ENCODE measurements at places on chromosomes 5 and 9.

DNA sequence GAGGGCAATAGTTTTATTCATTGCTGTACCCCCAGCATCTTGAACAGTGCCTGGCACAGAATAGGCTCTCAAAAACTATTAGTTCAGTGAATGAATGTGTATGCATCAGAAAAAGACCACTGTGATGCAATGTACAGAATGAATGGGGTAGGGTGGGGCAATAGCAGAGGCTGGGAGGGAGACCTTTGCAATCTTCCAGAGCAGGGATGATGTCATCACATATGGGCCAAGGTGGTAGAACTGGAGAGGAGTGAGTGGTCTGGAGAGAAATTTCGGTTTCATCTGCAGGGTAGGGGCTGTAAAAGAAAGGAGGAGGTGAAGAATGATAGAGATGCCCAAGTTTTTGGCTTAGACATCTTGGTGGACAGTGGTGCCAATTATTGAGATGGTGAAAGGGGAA, 23.4 kb upstream of the ARAP3 start:
- DNase-seq, result no peak

- no peak for DNase-seq
Measured at GRCh38 chr5:108251350-108251749, 130.5 kb downstream of the FBXL17 start.

DNA sequence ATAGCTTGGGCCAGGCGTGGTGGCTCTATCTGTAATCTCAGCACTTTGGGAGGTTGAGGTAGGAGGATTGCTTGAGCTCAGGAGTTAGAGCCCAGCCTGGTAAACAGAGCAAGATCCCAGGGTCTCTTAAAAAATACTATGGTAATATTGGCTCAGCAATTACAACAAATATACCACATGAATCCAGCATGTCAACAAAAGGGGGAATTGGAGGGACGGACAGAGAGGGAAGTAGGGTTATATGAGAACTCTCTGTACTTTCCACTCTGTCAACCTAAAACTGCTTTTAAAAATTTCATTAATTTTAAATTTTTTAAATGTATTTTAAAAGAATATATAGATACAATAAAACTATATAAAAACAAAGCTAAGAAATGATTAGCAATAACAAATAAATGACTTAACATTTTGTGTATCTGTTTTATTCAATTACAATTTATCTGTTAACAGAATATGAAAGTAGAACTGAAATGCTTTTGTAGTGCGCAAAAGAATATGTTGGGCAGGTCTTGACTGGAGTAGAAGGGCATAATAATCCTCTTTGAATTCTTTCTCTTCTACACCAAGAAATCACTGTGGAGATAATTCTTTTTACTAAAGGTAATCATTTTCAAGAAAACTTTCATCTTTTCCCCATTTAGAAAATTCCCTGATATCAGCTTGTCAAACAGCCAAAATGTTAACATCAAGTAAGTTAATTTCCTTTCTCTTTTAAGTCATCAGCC, 12.9 kb upstream of the CDC42SE2 start:
- no peak for DNase-seq

- no peak for DNase-seq
Measured at GRCh38 chr5:57315941-57316340, 142.1 kb downstream of the GPBP1 start.

GRCh38 chr9:121267689-121268597, at the start of gene GSN:
GSN (plus strand) TSS chr9:121268162; CDS start chr9:121301972, 33,810 bp downstream.
- DNase-seq, result peak; percentile 74

DNA sequence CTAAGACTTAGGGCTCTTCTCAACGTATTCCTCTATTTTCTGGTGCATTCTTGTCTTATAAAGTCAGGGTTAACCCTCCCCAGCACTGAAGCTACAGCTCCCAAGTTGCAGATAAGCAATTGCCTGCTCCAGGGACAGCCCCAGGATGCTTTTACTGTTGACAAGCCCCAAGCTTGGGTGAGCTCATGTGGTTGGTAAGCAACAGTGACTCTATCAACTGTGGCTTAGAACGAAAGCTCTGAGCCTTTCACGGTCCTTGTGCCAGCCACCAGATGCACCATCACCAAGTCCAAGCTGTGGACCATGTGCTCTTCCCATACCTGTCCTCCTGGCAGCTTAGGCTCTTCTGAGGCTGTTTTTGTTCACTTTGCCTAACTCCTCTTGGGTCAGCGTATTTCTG, 13.5 kb downstream of the ADRB2 start:
- DNase-seq, result no peak

- DNase-seq, result no peak
Measured at GRCh38 chr5:170560938-170561337, 57.1 kb downstream of the KCNIP1 start.

DNA sequence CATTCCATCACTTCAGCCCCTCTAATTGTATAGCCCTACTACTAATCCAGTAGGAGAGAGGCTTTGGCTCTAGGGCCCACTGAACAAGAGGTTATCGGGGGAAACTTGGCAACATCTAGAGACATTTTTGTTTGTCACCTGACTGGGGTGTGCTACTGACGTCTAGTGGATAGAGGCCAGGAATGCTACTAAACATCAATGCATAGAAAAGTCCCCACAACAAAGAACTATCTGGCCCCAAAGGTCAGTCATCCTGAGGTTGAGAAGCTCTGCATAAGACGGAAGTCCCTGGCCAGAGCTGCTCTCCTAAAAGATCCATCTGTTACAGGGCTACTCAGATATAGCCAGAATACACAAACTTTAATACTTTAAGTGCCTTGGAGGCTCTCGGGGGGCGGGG, 570.6 kb upstream of the KLF4 start:
- no peak for DNase-seq

- no peak for DNase-seq
Measured at GRCh38 chr9:88875400-88876120, 115.7 kb upstream of the S1PR3 start.

DNA sequence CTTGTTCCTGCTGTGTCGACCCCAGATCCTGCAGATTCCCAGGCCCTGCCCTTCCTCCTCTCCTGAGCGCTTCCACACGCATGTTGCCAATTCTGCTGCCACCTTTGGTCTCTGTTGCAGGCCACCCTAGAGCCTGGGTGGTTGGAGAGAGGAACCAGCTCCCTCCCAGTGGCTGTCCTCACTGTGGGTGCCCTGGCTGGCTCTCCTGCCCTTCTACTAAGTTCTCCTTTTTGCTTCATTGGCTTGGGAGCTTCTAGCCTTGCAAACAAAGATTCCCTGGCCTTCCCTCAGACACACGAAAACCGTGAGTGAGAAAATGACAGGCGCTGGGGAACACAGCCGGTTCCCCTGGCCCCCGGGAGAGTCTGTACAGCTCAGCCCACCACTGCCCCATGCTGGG, 14.2 kb upstream of the NCS1 start:
- DNase-seq, result no peak

DNA sequence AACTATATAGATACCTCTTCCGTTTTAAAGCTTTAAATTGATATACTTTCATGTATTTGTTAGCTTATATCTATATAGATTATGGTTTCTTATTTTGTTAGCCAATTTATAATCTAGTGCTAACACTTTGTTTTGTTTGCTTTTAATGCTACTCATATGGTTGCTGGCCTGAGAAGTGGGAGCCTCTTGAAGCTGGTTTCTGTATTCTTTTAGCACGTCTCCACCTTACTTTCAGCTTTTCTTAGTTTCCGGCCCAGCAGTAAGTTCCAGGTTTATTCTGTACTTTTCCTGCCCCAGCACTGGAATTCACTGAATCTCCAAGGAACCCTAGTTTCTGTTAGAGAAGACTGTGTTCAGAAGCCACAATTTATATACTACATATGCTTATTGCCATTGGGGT, 458.9 kb downstream of the PRR16 start:
- DNase-seq, result no peak

DNA sequence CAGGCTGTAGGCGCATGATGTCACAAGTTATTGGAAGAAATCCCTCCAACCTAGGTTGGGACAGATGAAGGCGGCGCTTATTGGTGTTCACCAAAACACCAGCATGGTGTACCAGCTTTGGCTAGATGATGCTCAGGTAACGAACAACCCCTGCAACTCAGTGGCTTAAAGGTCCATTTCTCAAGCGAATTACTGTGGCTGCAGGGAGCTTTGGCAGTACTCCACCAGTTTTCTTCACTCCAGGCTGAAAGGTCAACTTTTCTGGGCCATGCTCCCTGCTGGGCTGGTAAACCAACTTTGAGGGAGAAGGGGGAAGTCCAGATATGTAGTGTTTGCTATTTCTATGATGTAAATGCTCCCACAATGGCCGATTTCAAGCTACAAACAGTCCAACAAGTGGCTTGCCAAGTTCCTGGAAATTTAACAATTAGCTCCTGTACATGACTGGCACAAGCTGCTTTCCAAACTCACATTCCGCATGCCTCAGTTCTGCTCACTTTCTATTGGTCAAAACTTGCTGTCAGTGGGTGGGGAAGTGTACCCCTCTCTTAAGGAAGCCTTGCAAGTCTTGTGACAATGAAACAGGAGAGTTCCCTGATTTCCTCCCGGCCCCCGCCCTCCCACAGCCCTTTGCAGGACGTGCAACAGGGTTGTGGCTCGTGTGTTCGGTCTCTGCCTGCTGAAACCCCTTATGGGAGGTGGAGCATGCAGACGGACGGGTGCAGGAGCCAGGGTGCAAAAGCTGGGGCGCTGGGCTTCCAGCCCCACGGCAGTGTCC, 588 bp upstream of the ZBED3 start:
- DNase-seq, result no peak

DNA sequence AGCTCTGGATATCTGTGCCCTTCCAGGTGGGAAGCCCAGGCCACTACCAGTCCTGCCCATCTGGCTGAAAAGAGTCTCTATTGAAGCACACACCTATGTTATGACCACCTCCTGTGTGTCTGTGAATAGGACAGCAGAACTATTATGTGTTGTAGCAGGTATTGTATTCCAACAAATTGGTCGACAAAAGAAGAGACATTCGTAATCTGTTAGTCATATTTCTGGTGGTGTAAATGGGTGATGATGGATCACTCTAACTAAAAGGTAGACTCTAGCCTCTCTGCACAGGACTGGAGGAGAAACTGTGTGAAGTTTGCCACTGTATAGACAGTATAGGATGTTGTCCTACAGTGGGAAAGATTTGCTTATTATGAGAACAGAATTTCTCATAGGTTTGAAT, 416.1 kb downstream of the TMEM38B start:
- DNase-seq, result no peak

DNA sequence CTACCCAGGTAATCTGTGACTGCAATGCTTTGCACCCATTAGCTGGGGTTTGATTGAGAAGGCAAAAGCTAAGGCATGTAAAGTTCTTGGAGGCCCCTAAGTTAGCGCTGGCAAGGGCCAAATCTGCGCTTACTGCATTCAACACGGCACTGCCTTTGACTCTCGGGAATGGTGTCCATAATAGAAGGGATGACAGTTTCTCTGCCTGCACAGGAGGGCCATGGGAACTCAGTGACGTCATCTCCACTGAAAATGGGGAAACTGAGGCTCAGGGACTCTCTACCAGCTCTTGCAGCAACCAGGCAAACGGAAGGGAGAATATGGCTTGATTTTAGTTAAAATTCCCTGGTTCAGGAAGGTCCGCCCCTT, 487 bp downstream of the SPATA24 start:
- no peak for DNase-seq

DNA sequence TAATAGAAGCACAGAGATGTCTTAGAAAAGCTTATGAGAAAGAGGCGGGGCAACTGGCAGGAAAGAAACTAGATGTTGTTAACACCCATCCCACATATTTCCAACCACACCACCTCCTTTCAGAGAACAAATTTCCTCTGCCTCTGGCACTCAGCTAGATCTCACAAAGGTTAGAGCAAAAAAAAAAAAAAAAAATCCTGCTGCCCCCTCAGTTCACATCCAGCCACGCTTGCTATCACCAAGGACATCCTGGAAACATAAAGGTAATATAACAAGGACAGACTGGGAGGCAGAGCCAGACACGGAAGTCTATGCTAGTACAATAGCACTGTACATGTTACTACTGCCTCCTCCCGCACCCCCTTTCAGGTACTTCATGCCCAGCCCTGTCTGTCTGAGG, 238.0 kb upstream of the PTGER4 start:
- DNase-seq, result no peak

- DNase-seq, result no peak
Measured at GRCh38 chr9:133689151-133689763, 48.9 kb downstream of the SARDH start.

DNA sequence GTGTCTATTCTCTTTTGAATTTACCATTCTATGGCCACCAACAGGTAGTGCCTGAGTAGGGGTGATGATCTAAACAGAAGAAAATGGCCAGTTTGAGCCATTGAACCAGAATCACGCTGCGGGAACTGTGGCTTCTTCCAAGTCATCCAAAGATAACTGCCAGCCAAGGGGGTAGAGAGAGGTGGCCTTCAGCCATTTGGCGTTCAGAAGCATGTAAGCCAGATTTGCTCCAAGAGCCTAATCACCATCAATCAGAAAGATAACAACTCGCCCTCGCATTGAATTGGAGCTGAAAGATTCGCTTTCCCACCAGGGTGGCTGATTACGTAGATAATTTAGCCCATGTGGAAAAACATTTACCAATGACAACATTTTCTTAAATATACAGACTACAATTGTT, 1302.7 kb upstream of the DMAC1 start:
- no peak for DNase-seq

DNA sequence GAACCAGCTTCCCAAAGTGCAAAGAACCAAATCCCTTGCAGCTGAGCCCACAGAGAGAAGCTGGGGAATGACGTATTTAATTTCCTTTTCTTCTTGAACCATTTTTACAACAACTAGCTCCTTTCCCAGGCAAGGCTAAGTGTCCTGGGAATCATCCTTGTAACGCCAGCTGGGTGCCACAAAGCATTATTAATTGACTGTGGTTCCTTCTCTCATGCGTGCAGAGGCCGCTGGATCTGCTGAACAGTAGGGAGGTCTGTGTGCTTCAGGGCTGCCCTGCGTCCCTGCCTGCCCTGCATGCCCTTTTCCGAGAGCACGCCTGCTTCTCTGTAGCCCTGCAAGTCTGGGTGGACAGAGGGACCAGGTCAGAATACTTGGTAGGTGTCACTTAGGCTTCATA, 124.1 kb upstream of the OTULINL start:
- no peak for DNase-seq

- peak; percentile 72 for DNase-seq
Measured at GRCh38 chr5:5497152-5497788, 74.8 kb downstream of the ICE1 start.

GRCh38 chr9:137694962-137695875, 76.4 kb downstream of the EHMT1 start:
- DNase-seq, result peak; percentile 79

- DNase-seq, result no peak
Measured at GRCh38 chr9:131837836-131838235, 98.0 kb upstream of the RAPGEF1 start.

- no peak for DNase-seq
Measured at GRCh38 chr5:45643056-45643455, 53.1 kb downstream of the HCN1 start.

DNA sequence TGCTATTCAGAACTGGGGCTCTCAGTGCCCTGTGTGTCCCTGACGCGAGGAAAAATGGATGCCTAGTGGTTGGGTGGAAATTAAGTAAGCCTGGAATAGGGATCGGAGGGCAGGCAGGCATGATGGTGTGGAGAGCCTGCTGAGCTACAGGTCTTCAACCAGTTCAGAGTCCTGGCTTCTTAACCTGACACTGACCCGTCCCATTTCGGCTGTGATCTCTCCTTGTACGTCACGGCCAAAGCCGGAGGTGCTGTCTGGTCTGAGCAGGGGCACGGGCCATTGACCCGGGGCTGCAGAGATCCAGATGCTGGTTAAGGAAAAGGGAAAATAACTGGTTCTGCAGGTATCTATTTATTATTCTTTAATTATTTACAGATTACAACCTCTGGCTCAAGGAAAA, 27.9 kb downstream of the RHOBTB3 start:
- no peak for DNase-seq

Measured in T47D (cell line).